Cerebellum (tissue), 4 donors: ENCODE measurements at places on chromosomes 2 and 18.
A peak's percentile ranks its signal among the peaks of the same experiment; 100 is the strongest.

DNA sequence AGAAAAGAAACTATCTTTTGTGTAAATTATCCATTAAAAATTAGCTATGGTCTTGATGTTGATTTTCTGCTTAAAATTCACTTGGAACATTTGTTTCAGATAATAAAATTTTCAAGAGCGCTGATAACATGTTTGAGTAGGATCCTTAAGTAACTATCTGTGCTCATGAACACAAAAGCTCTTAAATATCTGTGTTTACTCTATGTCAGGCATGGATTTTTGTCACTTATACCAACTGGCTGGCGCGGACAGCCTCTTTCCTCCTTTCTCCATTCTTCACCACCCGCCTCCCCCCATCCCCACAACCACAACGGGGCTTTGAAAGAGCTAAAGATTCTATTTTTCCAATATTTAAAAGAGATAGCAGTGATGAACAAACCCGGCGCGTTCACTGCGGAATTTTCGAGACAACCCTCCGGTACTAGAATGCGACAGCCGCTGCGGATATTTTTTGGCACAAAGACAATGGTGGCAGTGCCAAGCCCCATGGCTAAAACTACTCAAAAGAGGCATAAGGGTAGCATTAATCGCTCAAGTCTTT lies 181.5 kb downstream of the TCF4 start:
- DNase-seq: peak; percentile 58

GRCh38 chr2:134408386-134408785 lies 154.5 kb downstream of the MGAT5 start:
- no peak for DNase-seq

GRCh38 chr2:198114064-198114463 lies 309.7 kb downstream of the PLCL1 start:
- no peak for DNase-seq

DNA sequence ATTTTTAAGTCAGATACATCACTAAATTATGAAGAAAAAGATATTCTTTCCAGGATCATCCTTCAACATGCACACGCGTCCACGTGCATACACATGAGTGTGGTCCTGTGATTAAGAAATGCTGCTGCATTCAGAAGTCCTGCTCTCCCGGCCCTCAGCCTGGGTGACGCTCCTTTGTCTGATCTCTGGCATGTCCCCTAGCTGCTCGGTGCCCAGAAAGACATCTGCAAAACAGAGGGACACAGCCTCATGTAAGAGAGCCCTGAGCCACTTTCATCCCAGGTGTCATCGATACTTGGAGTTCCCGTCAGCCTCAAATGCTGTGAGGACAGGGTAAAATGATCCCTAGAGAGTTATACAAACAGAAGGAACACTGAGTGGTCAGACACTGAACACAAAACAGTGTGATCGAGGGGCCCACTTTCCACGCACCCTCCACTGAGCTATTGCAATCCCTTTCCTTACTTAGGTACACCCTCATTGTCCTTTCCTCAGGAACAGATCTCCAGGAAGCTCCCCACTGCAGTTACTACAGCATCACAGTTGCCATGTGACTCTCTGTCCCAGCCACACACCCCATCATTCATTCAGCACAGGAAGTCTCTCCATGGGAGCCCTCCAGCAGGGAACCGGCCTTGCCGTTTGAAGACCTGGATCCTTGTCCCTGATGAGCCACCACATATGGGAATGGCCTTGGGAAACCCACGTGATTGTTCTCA lies 32.1 kb downstream of the CRACDL start:
- no peak for DNase-seq

DNA sequence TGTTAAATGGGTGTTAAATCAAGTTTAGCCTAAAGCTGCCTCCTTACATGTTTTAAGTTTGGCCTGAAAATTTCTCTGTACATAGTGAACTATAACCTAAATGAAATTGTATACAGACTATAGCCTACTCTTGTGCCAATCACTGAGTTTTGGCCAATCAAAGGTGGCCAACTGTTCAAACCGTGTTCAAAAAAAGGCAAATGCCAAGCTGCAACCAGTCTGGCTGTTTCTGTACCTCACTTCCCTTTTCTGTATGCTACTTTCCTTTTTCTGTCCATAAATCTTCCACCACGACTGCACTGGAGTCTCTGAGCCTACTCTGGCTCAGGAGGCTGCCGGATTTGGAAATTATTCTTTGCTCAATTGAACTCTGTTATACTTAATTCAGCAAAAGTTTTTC lies 121.0 kb downstream of the SPOPL start:
- no peak for DNase-seq

DNA sequence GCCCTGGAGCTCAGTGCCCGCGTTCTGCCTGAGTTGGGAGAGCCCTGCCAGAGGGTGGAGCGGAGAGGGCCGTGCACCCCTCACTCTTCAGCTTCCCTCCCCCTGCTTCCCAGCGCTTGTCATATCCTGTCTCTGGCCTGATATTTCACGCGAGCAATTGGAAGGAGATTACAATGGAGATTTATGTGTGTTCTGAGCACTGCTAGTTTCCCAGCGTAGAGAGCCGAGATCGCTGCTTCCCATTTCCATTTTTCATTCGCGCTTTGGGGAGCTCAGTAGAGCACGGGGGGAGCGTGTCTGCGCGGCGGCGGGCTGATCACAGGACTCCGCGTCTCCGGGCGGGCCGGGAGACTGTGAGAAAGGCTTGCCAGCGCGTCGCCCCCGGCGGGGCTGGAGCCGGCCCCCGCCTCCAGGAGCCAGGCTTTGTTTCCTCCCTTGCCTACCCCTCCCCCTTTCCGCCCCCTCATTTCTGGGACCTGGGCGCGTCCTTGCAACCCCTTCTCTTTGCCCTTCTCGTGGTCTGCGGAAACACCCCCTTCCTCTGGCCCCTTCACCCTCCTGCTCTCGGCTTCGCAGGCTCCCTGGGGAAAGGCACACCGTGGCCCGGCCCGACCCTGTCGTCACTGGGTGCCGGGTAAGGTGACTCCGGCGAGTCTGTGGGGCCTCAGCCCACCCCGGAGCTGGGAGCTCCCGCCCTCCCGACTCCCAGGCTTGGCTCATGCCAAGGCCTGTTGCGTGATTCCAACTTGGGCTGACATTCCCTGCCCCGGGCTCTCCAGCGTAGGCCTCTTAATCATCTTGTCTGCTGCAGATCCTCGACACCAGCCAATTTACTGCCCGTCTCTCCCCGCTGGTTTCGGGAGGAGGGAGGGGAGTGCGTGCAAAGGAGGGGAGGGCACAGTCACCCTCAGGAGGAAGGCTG lies 5.8 kb downstream of the DLX2 start:
- no peak for DNase-seq

GRCh38 chr18:21129566-21130216 lies 18.1 kb upstream of the ROCK1 start:
- DNase-seq: no peak
